SK-N-SH treated with all-trans-retinoic acid at 6 μM for 48 hours (cell line): ENCODE measurements at places on chromosomes 12 and 14.

- no peak; the same call in 2 of the 3 replicates for ATAC-seq
Measured at GRCh38 chr12:124792961-124793441, 70.7 kb downstream of the SCARB1 start.

- no peak for ATAC-seq
Measured at GRCh38 chr14:99810559-99810874, 17.3 kb downstream of the EML1 start.

DNA sequence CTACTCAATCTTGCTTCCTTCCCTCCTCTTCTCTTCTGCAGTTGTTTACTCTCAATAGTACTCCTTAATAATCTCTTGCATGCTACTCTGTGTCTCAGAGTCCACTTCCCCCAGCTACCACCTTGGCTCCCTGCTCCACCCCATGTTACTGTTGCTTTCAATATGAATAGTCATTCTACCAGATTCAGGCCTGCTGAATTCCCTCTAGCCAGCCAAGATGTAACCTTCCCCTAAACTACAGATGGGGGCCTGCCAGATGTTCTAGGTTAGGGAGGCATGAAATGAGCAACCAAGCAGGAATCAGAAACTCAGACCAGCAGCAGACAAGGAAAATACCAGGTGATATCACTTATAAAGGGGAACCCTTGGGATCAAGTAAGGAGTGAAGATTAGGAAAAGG is 392.1 kb upstream of the DDHD1 start:
- ATAC-seq: no peak

DNA sequence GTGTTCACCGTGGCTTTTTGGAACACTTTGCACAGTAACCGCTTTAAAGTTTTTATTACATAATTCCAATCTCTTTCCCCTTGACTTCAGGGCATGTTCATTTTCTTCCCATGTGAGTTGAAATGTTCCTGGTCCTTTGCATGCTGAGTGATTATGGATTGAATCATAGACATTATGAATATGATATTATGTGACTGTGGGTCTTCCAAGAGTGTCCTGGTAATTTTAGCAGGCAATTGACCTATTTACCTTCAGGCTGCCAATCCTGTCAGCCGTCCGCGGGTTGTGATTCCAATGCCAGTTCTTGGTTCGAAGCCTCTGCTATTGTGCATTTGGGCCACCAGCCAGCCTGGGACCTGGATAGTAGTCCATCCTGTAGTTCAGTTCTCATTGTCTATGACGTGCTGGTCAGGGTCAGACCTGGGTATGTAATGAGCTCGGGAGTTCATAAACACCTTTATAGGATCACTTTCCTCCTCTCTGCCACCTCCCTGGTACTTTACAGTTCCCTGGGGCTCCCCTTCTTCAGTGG is 32.6 kb upstream of the DDX11 start:
- no peak for ATAC-seq

- ATAC-seq: no peak
Measured at GRCh38 chr14:104587641-104588040, 8.1 kb downstream of the C14orf180 start.

DNA sequence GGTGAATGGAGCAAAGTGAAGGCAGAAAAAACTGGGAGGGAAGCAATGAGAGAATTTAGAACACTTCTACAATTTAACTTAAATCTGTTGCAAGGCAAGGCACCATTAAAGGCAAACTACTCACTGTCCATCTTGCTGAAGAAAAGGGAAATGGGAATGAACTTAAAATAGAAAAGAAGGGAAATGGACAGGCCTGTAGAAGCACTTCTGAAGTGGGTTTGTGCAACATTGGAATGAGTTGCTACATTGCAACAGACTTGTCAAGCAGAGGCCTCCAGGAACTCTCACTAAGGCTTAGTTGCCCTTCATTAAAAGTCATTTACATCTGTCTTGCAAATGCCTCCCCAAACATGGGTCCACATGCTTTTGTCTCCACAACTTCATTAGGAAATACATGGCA is 13.7 kb upstream of the OR10AD1 start:
- ATAC-seq: no peak

GRCh38 chr14:25841226-25841625 is 756.6 kb downstream of the NOVA1 start:
- no peak for ATAC-seq

GRCh38 chr14:66572826-66573225 is 64.9 kb downstream of the GPHN start:
- no peak for ATAC-seq

- ATAC-seq: no peak
Measured at GRCh38 chr12:1007994-1008393, 17.0 kb downstream of the ERC1 start.

- ATAC-seq: no peak
Measured at GRCh38 chr12:47967461-47968321, 4.3 kb downstream of the TMEM106C start.

DNA sequence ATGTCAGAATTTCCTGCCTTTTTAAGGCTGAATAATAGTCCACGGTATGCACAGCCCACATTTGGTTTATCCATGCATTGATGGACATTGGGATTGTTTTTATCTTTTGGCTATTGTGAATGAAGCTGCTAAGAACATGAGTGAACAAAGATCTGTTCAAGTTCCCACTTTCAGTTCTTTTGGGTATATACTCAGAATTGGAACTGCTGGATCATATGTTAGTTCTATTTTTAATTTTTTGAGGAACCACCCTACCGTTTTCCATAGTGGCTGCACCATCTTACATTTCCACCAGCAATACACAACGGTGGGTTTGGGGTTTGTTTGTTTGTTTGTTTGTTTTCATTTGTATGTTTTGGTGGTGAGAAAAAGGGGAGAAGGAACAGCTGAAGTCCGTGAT is 6.4 kb downstream of the GPR68 start:
- no peak for ATAC-seq

- ATAC-seq: peak; percentile 54
Measured at GRCh38 chr12:132827763-132828703, 636 bp downstream of the GOLGA3 start.

DNA sequence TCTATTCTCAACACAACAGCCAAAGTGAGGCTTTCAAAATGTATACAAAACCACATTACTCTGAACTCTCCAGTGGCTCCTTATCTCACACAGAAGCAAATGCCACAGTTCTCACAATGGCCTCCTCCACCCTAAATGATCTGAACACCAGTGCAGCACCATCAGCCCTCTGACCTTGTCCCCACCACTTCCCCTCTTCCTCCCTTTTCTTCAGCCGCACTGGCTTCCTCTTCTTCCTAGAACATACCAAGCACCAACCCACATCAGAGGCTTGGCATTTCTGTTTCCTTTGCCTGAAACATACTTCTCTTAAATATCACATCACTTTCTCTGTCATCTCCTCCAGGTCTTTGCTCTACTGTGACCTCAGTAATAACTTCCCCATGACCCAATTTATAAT is 66.3 kb downstream of the GPR135 start:
- no peak for ATAC-seq

DNA sequence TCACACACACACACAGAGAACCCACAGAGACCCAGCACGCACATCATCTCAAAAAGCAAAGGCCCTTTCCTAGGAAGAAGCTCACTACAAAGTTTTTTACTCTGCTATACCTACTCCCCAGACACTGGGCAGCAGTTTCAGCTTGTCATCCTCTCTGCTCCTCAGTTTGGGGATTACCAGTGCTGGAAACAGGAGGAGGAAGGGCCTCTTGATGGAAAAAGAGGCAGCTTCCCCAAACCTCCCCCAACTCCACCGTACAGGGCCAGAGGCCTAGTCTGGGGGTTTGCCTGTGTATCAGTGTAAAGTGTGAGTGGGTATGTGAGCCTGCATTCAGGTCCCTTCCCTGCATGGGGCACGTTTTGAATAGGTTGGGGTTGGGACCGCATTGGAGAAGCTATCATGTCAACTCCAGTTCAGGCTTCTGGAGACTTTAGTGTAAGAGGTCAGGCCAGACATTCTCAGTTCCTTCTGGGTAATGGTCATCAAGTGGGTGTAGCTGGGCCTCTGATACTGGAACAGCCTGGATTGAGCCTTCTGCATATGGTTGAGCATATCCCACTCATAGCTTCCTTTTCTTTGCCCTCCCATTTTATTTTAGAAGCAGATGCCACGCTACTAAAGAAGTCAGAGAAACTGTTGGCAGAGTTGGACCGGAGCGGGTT is 1.2 kb downstream of the REM2 start:
- no peak for ATAC-seq

- peak; percentile 92 for ATAC-seq
Measured at GRCh38 chr12:126582231-126582630, 1517.0 kb downstream of the AACS start.

GRCh38 chr12:9843407-9843806 is 16.1 kb downstream of the KLRF1 start:
- no peak for ATAC-seq

- ATAC-seq: no peak
Measured at GRCh38 chr14:53714495-53715192, 242.0 kb downstream of the BMP4 start.

DNA sequence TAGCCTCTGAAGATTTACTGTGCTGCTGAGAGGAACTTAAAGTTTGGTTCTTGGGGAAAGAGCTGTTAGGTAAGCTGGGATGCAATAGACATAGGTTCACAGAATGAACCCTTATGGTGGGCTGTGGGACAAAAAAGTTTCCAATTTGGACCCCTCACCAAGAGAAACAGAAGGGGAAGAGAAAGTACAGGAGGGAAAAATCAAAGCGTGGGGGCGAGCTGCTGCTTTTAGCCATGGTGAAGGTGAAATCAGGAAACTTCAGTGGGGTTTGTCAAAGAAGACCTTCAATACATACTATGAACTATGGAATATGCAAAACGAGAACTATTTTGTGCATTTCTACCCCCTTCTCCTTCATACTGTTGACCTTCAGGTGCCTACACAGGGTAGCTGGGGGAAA is 10.6 kb upstream of the NINJ2 start:
- ATAC-seq: no peak

DNA sequence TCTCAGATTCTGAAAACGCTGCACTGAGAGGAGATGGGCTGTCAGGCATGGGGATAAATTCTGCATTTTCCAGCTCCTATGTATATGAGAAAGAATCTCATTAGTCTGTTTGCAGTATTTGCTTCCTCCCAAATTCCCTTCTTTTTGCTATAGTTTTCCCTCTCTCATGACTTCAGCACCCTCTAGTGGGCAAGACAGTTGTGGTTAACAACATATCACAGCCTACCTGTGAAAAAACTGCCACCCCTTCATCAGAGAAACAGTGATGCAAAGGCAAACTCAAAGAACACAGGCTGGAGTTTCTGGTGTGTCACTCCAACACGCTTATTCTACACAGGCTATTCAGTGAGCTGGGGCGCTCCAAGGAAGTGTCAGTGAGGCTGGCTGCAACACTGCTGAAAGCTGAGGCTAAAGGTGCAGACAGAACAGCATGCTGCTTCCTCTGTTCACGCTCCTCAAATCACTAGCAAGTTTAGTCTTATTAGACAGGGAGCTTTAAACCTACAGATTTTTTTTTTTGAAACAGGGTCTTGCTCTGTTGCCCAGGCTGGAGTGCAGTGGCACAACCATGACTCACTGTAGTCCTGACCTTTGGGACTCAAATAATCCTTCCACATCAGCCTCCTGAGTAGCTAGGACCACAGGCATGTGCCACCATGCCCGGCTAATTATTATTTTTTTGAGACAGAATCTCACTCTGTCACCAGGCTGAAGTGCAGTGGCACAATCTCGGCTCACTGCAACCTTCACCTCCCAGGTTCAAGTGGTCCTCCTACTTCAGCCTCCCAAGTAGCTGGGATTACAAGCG is 19.3 kb downstream of the ZC2HC1C start:
- peak; percentile 91 for ATAC-seq

DNA sequence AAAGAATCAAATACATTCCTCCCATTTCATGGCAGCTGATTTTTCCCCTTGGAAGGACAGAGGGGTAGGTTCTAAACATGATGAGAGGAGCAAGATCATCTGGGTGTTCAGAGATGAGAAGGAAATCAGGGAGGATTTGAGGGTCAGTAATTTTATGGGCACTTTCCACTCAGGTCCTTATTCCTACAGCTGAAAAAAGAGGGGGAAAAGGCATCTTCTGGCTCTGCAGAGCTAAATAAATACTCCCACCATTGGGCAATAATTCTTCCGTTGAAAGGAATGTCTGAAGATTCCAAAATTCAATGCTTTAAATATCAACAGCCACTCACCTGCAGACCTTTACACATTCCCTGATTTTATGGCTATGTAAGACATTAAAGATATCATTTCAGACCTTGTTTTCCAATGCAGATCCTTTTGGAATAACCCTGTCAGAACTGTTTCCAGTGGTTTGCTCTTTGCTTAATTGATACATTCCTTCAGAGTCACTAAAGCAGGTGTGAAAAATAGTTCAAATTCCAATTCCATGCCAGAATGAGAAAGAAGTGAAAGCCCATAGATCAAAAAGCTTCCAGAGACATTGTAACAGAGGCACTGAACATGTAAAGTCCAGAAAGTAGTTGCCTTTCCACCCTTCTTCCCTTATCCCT is 233.3 kb upstream of the KRR1 start:
- ATAC-seq: no peak

DNA sequence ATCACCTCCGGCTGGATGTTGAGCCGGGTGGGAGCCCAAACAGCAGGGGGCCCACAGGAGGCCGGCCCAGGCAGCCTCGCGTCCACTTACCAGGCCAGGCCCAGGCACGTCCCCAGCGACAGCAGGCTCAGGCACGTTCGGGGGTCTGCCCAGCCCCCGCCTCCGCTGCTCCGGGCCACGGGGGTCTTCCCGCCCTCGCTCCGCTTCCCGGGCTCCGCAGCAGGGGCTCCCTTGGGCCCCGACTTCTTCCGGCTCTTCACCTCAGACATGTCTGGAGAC is 216 bp downstream of the IKBIP start:
- ATAC-seq: peak; percentile 56

GRCh38 chr14:77804592-77804991 is 4.7 kb downstream of the ADCK1 start:
- no peak for ATAC-seq

DNA sequence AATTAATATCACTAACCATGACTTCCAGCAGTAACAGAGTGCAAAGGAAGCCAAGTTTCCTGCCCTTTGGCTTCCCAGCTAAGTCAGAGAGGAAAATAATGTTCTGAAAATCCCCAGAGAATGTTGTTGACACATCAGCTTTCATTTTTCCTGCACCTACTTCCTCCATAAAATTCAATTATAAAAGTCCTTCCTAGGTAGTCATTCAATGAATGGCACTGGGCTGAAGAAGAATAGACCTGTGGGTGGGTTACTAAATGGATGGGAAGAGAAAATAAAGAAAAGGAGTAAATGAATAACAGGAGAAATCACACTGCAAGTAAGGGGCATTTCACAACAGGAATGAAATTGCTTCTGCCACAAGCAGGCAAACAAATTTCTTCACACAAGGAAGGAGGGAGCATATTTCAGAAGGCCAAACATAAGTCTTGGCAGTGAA is 73.2 kb upstream of the MDM1 start:
- no peak for ATAC-seq

- no peak for ATAC-seq
Measured at GRCh38 chr14:22739423-22739822, 27.1 kb upstream of the OXA1L start.

- ATAC-seq: peak; percentile 40
Measured at GRCh38 chr12:53221203-53222080, 10.6 kb downstream of the RARG start.

DNA sequence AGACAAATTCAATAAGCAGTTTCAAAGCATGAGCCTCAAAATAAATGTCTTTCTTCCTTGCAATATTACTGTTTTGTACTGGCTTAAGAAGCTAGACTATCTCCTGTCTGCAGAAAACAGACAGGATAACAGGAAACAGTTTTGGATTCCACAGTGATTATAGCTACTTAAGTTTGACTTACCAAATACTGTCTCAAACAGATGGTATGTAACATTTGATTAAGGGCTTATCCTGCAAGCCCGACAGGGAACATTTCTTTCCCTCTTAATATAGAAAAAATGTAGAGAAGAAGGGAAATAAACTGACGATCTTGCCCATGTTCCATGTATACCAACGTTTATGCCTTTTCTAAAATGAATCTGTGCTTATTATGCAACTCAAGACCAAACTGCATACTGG is 179.9 kb upstream of the EEA1 start:
- peak; percentile 89 for ATAC-seq
